AG04449 (cell line): ENCODE measurements at places on chromosomes 3 and 15.

- no peak for DNase-seq
These were observed 24.6 kb upstream of the SACM1L start for GRCh38 chr3:45664578-45664977.

GRCh38 chr3:48811524-48811923, 36.1 kb downstream of the PRKAR2A start:
- no peak for DNase-seq

- no peak for DNase-seq
These were observed 214.2 kb downstream of the GRM7 start for GRCh38 chr3:7075117-7075516.

DNA sequence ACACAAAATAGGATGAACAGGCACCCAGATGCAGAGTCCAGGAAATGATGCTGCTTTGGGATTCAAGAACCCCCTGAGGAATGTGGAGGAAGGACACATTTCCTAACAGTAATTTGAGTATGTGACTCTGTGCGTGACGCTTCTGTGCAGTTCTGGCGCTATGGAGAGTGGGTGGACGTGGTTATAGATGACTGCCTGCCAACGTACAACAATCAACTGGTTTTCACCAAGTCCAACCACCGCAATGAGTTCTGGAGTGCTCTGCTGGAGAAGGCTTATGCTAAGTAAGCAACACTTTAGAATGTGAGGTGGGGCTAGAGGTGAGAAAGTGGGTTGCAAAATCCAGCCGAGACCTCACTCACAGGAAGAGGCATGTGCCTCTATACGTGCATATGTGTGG, 28.3 kb downstream of the CAPN3 start:
- DNase-seq = no peak

DNA sequence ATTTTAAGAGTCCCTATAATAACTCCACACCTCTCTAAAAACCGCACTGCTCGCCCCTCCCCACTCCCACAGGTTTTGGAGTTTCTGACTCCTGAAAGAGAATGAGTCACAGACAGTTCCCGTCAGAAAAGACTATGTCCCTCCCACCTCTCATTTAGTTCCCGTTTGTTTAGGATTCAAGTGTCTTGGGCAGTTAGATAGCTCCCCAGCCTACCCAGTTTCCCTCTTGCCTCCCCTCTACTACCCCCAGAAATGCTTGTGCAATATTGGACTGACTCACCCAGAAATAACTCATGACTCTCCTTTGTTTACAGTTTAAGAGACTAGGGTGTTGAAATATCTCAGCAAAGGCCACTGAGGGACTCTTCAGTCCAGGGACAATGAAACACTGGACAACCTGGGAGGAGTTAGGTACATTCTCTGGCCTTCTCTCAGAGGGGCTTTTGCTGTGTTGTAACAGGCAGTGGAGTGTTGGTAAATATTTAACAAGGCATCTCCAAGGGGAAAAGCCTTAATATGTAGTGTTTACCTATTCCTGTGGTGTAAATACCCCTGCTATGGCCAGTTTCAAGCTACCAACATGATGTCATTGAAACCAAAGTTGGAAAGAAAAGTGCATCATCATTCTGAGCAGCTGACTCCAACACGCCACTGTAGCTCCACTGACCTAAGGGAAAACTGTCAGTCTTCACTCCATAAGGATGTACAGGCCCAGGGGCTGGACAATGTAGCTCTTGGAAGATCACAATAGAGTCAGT, 96.1 kb upstream of the CHD2 start:
- peak; percentile 100 for DNase-seq

DNA sequence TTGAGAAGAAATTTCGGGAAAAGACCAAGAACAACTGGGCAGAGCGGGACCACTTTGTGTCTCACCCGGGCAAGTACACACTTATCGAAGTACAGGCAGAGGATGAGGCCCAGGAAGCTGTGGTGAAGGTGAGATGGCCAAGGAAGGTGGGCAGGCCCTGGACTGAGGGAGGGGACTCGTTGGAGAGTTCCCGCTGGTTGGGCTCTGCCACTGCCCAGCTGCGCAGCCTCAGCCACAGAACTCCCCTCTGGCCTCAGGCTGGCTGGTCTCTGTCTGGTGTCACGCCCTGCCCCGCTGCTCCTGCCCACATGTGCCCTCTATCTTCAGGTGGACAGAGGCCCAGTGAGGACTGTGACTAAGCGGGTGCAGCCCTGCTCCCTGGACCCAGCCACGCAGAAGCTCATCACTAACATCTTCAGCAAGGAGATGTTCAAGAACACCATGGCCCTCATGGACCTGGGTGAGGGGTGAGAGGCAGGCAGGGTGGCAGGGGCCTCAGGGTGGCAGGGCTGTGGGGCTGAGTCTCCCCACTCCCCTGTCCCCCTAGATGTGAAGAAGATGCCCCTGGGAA, 2.4 kb downstream of the PARP3 start:
- DNase-seq = no peak

GRCh38 chr15:63856711-63857460, 23.1 kb upstream of the HERC1 start:
- DNase-seq = no peak

GRCh38 chr3:193554811-193555210, at the start of gene ATP13A4:
ATP13A4 (minus strand) TSS chr3:193554895; CDS start chr3:193554799, 96 bp downstream.
- DNase-seq = no peak

GRCh38 chr3:81214631-81215030, 546.8 kb downstream of the GBE1 start:
- DNase-seq = no peak

DNA sequence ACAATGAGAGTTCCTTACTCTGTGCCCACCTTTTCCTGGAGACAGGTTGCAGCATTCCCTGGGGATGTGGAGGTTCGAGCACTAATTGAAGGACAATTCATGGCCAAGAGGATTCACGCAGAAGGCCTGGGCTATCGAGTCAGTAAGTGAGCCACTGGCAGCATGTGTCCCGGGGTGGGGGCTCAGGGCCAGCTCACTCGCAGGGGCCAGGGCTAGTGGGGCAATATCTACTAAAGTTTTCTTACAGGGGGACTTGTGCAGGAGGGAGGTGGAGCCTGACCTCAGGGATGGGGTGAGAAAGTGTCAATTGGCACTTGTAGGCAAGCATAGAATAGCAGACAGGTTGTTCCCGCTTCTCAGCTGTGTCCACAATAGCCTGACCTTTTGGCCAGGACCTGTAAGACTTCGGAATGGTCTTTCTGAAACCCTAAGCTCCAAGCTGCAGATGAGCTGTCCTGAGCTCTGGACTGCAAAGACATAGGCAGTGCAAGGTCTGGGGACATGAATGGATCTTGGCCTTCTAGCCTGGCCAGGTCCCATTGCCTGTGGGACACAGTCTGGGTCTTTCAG, 32.7 kb downstream of the XYLB start:
- no peak for DNase-seq

GRCh38 chr3:100706365-100706764, 2.9 kb upstream of the TFG start:
- DNase-seq = no peak

GRCh38 chr3:145639875-145640274, 521.1 kb downstream of the PLOD2 start:
- DNase-seq = no peak

- DNase-seq = no peak
These were observed 21.6 kb downstream of the CPN2 start for GRCh38 chr3:194329583-194329965.

GRCh38 chr3:8743911-8744310, 10.3 kb downstream of the CAV3 start:
- DNase-seq = no peak

DNA sequence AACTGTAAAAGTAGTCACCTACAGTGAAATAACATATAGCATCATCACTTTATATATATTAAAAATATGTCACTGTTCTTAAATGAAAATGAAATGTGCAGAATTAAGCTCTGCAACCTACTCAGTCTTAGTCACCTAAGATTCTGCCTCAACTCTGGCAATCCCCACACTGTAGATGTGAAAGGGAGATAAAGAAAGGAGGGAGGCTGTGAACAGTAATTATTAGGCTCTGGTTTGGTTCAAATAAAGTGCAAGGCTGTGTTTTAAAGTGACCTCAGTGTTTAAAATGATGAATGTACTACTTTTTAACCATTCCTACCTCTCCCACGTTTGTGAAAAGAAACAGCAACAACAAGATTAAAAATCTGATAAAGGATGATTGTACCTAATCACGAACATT, 72.2 kb downstream of the ATP8B4 start:
- no peak for DNase-seq

- DNase-seq = no peak
These were observed 337.8 kb downstream of the LRRC3B start for GRCh38 chr3:26960382-26960781.

DNA sequence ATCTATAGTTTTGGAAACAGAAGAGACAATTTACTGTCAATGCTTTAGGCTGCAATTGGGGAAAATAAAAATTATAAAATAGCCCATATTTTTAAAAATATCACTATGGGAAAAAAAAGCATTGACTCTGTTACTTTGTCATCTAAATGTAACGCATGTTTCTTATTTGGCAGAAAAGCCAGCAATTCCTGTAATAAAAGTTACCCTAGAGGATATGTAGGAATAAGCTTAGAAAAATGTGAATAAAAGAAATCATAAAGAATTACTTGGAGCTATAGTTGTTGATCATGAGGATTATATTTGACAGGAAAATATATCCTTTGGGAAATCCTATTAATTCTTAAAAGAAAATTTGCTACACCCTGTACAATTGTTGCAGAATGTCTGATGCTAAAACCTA, 515.4 kb upstream of the IL12A start:
- no peak for DNase-seq

- DNase-seq = no peak
These were observed 55.4 kb downstream of the ATP13A4 start for GRCh38 chr3:193499136-193499770.

GRCh38 chr3:183880121-183880520, 4.6 kb downstream of the PARL start:
- no peak for DNase-seq

- DNase-seq = no peak
These were observed 678.8 kb downstream of the MCTP2 start for GRCh38 chr15:94910166-94910565.

DNA sequence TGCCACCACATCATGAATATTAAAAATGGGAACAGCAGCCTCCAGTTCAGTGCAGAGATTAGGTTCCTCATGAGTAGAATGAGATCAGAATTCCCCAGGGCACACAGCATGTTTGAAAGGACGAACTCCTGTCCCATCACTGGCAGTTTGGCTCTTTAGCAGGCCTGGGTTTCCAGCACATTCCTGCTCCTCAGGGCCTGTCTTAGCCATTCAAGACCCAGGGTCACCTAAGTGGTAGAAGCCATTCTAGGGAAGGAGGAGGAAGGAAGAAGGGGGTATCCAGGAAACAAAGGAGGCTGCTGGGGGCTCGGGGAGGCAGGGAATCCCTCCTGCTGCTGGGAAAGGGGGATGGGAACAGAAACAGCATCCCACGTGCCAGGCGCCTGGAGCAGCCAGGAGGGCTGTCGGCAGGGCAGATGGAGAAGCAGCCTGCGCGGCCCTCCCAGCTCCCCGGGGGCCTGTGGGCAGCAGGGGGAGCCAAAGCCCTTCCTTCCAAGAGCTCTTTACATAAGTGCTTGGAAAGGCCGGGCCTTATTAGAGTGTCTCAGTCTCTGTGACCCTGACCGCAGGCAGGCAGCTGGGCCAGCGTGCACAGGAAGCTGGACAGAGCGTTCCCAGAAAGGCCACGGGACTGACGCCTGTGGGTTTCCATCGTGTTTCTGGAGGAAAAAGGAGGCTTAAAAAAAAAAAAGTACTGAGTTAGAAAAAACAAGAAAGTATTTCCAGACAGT, 24.7 kb downstream of the LOXL1 start:
- peak; percentile 91 for DNase-seq

- no peak for DNase-seq
These were observed 155.3 kb downstream of the NR1I2 start for GRCh38 chr3:119937229-119937628.

GRCh38 chr15:78037779-78038305, 39.7 kb downstream of the TBC1D2B start:
- DNase-seq = no peak

DNA sequence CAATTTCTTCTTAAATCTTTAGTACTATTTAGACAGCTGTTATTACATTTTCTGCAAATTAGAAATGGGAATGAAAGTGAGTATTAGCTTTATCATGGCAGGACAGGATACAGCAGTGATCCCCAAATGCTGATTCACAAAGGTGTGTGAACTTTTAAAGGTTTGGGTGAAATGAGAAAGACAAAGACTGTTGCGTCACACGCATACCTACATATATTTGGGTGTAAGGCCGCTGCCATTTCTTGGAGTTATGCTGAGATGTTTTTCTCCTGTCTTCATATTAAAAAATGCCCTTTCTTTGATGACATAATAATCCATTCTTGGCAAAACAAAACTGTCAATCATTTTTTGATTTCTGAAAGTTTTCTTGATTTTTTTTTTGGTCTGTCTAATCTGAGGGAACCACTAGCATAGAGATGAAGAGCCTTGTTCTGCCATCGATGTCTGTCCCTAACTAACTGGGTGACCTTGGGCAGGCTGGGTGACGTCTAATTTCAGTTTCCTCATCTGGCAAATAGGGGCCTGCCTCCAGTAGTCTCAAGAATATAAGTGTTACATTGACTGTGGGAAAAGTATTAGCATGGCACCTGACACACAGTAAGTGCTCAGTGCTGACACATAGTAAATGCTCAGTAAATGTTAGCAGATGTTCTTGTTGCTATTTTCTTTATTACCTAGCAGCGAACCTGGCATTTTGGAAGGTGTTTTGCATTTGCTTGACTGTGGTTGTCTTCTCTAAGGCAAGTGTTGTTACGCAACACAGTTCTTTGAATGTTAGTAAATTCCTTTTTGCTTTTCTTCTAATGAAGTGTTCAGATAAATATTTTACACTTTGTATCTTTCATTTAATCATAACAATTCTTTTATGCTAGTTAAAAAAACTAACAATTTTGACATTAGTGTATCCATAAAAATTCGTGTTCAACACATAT, 5.0 kb downstream of the MITF start:
- no peak for DNase-seq

DNA sequence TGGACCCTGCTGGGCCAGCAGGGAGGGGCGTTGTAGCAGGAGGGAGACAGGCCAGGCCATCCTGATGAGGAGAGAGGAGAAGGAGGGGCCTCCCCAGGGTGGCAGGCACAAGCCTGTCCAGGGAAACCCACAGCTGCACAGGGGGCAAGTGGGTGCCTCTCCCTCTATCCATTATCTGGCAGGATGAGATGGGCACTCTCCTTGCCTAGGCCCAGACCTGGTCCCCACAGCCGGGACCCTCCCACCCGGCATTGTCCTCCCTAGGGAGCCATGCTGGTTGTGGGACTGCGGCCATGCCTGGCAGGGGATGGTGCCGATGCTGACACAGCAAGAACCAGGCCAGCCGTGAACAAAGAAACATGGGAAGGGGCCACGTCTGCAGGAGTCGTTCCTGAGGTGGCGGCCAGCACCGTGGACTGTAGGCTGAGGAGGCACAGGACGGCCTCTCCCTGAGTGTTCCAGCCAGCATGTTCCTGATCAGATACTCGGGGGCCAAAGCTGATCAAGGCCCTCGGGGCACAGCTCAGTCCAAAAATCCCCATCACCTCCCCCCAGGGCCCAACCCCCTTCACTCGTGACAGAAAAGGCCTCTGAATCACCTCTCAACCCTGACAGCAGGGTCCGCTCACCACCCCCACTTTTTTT, 19.2 kb upstream of the CYP11A1 start:
- DNase-seq = no peak
